Purkinje cell (primary cell): ENCODE measurements at places on chromosomes 16 and 17. TPM values are rescaled to one million over a fixed set of nuclear protein-coding genes. Genes with fewer than 3 reads are reported as not detected.

Gene HS3ST4
- polyA plus RNA-seq, result 2.5 and 8.8 TPM in 2 replicates

Gene SLC5A10
- not detected in 2 replicates for polyA plus RNA-seq

Gene GGA2
- polyA plus RNA-seq, result 14.1 and 18.0 TPM in 2 replicates

Gene MTMR4
- polyA plus RNA-seq, result 34.6 and 37.6 TPM in 2 replicates

Gene RHBDL3
- 0.17 TPM in 1 of 2 replicates, not detected in the other for polyA plus RNA-seq

Gene FADS6
- 5.1 and 6.8 TPM in 2 replicates for polyA plus RNA-seq

Gene OTOA
- 0.38 TPM in 1 of 2 replicates, not detected in the other for polyA plus RNA-seq

Gene LRRC75A
- polyA plus RNA-seq, result 0.81 TPM in 1 of 2 replicates, not detected in the other

Gene SLC38A10
- polyA plus RNA-seq, result 5.0 and 13.6 TPM in 2 replicates

Gene PKMYT1
- polyA plus RNA-seq, result 3.1 and 3.4 TPM in 2 replicates

Gene RNF222
- polyA plus RNA-seq, result not detected in 2 replicates

Gene CBFA2T3
- 0.07 and 1.1 TPM in 2 replicates for polyA plus RNA-seq

Gene FAM117A
- 11.3 and 17.8 TPM in 2 replicates for polyA plus RNA-seq

Gene CACNG1
- polyA plus RNA-seq, result not detected in 2 replicates

Gene PRSS22
- polyA plus RNA-seq, result 1.9 and 3.8 TPM in 2 replicates

Gene ASPA
- polyA plus RNA-seq, result 4.4 and 9.6 TPM in 2 replicates

Gene TSNAXIP1
- polyA plus RNA-seq, result 0.35 and 1.4 TPM in 2 replicates

Gene OR2C1
- not detected in 2 replicates for polyA plus RNA-seq

Gene KRTAP2-2
- not detected in 2 replicates for polyA plus RNA-seq

Gene UNC13D
- not detected in 2 replicates for polyA plus RNA-seq

Gene RAB11FIP3
- 1.1 and 1.6 TPM in 2 replicates for polyA plus RNA-seq

Gene NEUROD2
- polyA plus RNA-seq, result 0.36 and 2.9 TPM in 2 replicates

Gene MYL11
- not detected in 2 replicates for polyA plus RNA-seq

Gene CCDC43
- polyA plus RNA-seq, result 30.8 and 37.3 TPM in 2 replicates

Gene CCDC154
- 0.73 TPM in 1 of 2 replicates, not detected in the other for polyA plus RNA-seq
